CD4-positive, alpha-beta T cell treated with Interleukin-4 for 1 hour (primary cell): ENCODE measurements at places on chromosomes 16 and 17.

GRCh38 chr17:34781571-34782108 is 179.6 kb downstream of the CCT6B start:
- no peak for DNase-seq

DNA sequence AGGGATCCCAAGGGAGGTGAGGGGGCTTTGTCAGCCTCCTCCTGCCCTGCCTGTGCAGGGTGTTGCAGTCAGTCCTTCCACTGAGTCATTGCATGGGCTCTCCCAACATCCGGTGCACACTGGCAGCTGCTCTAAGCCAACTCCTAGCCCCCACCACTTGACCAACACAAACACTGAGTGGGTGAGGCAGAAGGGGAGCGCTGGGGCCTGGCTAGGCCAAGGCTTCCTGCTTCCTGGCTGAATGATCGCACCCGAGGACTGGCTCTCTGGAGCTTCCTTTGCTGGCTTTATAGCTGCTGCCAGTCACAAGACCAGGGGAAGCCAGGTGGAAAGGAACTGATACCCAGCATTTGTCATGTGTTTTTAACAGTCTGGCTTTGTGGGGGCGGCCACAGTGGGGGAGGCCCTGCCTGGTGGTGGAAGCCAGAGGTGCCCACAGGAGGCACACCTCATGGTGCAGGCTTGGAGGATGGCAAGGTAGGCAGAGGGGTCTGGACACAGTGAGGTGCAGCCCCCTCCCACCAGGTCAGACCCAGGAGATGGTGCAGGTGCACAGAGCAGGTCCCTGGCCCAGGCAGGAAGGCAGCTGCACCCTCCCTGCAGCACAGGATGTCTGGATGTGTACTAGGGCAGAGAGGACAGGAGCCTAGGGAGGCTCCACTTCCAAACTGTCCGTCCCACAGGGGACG is 6.8 kb downstream of the MPG start:
- peak; percentile 11 for DNase-seq

DNA sequence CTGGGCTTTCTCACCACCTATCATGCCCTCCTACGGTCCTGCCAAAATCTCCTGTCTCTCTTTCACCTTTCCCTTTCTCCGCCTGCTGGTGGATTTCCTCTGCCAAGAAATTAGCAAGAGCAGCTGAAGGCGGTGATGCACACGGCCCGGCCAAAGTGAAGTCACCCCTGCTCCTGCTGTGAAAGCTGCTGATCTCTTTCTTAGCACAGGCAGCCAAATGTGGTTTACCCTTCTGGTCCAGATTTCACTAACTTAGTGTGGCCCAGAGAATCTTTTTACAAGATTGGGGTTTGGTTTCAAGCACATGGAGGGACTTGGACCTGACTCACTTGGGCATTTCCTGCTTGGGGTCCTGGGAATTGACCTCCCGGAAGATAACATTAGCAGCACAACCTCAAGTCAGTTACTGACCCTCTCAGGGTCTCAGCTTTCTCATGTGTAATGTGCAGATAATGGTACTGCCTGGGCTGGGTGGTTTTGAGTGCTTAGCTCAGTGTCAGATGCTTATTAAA is 155.7 kb downstream of the SOCS1 start:
- DNase-seq: no peak

DNA sequence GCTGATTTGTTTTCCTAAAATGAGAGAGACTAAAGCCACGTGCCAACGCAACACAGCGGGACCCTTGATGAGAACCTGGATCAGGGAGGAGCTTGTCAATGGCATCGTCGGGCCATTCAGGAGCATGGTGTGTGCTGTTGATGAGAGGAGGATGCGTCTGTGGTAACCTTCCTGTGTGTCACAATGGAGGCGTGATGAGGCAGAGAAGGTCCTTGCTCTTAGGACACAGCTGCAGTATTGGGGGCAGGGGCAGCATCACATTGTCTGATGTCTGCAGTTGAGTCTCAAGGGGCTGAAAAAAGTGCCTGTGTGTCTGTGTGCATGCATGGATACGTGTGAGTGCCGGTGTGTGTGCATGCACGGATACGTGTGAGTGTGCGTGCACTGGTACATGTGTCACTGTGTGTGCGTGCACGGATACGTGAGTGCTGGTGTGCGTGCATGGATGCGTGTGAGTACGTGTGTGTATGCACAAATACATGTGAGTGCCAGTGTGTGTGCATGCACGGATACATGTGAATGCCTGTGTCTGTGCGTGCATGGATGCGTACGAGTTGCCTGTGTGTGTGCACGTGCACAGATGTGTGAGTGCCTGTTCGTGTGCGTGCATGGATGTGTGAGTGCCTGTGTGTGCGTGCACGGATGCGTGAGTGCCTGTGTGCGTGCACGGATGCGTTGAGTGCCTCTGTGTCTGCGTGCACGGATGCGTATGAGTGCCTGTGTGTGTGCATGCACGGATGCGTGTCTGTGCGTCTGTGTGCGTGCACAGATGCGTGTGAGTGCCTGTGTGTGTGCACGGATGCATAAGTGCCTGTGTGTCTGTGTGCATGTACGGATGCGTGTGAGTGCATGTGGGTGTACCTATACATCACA is 39.3 kb downstream of the BAIAP2 start:
- no peak for DNase-seq

DNA sequence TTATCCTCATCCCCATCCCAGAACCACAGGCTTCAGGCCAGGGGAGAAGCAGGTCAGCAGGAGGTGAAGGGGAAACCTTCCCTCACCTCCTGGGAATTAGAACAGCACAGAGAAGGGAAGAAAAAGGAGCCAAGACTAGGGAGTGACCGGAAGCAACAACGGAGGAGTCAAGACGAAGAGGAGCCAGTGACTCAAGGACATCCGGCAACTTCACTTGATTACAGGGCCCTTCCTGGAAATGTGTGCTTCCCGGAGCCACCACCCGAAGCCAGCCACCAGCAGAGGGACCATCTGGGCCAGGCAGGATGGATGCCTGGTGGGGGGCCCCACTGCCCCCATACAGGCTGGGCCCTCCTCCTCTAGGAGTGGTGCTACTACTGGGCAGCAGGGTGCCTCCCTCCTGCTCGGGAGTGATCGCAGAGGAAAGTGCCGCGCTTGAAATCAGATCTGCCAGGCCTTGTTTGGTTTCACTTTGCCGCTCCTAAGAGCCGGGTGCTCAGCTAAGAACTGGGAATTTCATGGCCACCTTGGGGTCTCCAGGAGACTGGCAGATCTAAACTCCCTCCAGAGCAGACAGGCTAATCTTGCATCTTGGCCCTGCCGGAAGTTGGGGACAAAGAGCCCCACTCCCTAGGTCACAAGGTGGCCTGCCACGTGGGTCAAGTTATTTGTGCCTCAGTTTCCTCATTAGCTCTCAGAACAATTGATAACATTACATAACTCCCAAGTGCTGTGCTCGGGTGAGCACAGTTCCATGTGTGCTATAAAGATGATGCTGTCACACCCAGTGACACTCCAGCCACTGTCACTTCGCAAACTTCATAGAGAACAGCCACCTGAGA is 6.6 kb downstream of the CDC42EP4 start:
- peak; percentile 15 for DNase-seq

- DNase-seq: no peak
Observed at GRCh38 chr16:73846356-73846755, 450.3 kb upstream of the PSMD7 start.

- peak; percentile 9 for DNase-seq
Observed at GRCh38 chr17:83057793-83058265, 21.6 kb upstream of the METRNL start.

GRCh38 chr17:64460955-64461354 is 12.0 kb downstream of the MILR1 start:
- DNase-seq: no peak

DNA sequence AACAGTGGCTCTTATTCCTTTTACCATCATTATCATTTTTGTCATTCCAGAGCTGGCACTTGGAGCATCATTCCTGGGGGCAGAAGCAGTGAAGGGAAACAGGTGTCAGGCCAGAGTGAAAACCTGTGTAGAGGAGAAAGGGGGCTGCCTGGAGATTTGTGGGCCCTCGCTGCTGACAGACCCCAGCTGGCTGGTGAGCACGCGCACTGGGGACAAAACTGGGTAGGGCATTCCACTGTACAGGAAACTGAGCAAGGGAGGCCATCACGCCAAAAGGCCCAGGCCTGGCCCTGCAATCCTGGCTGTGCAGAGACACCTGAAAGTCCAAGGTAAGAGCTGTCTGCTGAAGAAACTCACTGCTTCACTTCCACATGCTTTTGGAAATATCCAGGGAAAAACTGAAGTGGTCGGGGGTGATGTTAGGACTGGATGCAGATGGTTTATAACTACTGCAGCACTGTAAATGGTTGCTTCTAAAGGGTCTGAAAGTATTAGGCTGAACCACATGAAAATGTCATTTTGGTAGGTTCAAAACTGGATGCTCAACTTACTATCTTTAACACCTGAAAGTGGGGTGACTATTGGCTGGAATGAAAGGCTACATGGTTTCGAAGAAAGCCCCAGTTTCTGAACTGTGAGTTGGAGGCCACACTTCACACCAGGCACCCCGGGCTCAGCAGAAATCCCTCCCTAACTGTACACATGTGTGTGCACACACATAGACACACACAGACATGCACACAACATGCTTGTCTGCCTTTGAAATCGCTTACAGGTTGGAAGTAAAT is 225.0 kb downstream of the C16orf78 start:
- DNase-seq: no peak

DNA sequence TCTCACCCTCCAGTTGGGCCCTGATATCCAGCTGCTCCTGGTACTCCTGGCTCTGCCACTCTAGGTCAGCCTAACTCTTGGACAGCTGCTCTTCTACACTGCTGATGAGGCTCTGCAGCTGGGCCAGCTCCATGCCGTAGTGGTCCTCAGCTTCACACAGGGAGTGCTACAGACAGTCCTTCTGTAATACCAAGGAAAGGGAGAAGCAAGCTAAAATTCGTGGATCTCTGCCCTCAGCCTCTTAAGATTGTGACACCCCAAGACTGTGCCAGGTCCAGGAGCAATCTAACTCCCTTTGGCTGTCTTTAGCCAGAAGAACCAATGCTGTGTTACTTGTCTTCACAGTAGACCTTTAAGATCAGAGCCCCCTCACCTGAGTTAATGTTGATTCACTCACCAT is 7.7 kb upstream of the KRT38 start:
- DNase-seq: no peak
